ENCODE measurements at places on chromosomes 1 and 21. TPM values are rescaled to one million over a fixed set of nuclear protein-coding genes. Genes with fewer than 3 reads are reported as not detected.

Gene SLAMF9
- total RNA-seq, result not detected

Gene ELF3
- 59.8 TPM for total RNA-seq

Gene ADAMTSL4
- total RNA-seq, result 53.7 TPM

Gene ROR1
- 19.8 TPM for total RNA-seq
